Fibroblast of lung (primary cell): ENCODE measurements at places on chromosomes 13 and 19. TPM values are rescaled to one million over a fixed set of nuclear protein-coding genes. Genes with fewer than 3 reads are reported as not detected.

Gene IL17D
- 1.2 and 1.5 TPM in 2 replicates for polyA plus RNA-seq

DNA sequence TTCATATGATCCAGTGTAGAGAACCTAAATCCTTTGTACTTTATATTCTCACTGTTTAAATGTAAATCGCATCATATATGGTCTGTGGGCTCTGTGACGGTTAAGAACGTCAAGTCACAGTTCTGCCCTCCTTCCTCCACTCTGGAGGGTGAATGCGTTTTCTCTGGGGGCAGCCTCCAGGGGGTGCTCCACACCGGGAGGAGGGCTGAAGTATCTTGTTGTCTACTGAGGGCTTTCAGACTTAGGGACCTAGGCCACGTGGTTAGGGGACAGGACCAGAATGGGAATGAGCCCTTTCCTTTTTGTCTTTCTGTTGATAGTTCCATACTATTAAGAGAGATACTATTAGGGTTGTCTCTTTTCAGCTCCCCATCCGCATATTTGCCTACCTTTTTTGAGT, 504.9 kb downstream of the FGF9 start:
- DNase-seq = no peak

DNA sequence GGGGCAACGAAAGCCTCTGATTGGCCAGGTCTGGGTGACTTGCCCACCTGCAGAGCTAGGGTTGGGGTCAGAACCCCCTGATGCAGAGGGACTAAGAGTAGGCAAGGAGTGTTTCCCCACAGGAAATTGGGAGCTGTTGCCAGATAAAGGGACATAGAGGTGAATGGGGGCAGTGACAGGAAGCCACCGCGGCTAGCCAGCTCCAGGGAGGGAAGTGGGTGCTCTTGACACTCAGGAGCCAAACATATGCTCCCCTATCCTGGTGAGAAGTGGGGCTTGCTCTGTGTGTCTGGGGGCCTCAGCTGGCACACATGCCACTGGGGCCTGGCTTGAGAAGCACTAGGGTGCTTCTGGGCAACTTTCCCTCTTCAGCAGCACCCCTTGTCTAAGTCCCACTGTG, 26.0 kb downstream of the WDR88 start:
- no peak for DNase-seq

Gene ZNF45
- 11.6 and 13.2 TPM in 2 replicates for polyA plus RNA-seq

Gene ANGPTL4
- polyA plus RNA-seq = 6.0 and 6.6 TPM in 2 replicates
